ENCODE measurements at places on chromosomes 6 and 20. TPM values are rescaled to one million over a fixed set of nuclear protein-coding genes. Genes with fewer than 3 reads are reported as not detected.

DNA sequence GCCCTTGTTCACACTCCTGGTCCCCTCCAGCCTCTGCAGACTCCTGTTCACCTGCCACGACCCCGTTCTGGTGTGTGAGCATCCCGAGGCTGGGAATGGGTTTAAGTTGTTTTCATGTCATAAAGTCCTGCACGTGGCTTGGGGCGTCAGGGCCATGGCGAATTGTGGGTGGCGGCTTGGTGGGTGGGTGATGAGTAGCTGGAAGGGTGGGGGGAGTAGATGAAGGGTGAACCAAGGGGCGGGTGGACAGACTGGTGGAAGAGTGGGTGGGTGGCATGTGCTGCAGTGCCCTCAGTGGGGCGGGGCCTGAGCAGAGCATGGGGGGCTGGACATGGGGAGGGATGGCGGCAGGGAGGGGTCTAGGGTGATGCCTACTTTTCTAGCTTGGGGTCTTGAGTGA is 54.3 kb downstream of the DLGAP4 start:
- no peak for DNase-seq

- DNase-seq, result no peak
Observed at GRCh38 chr6:141946502-141946901, 186.2 kb upstream of the GJE1 start.

GRCh38 chr6:33333666-33334065 is 16.1 kb upstream of the ZBTB22 start:
- DNase-seq, result no peak

DNA sequence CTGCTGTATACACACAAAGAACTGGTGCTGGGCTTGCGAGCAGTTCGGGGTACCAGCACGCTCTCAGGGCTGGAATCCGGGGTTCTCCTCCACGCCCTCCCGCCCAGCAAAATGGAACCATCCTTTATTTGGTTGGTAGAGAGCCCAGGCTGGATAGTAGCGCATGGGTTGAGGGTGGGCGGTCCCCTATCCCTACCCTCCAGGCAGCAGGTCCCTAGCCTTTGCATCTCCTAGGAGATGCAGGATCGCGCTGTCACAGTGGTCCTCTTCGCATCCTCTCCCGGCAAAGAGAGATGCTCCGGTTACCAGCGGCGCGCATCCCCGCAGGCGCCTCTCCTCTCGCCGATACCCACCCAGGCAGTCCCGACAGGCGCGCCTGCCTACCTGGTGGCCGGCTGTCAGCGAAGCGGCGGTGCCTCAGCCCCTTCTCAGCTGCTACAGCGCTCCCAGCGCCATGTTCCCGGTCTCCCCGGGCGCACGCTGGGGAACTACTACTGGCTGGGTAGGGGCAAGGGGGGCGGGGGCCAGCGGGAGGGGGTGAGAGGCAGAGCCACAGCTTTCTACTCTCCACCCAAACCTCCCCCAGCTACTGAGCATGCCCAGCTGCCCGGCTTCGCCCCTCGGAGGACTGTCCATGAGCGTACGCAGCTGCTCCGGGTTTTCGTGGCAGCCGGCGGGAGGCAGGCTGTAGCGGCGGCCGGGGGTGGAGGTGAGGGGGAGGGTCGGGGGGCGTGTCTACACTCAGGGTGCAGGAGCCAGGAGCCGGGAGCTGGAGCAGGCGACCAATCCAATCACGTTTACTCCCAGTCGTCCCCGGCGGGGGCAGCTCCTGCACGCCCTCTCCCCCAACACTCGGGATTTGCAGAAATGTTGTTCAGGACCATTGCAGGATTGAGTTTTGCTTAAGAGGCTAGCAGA is at the start of gene PAK5:
PAK5 (minus strand) TSS at position 699 of the 918 bp plus-strand sequence. CDS start 194,748 bp downstream, outside the sequence.
- peak; percentile 82 for DNase-seq

GRCh38 chr6:92777146-92777740 is 642.1 kb downstream of the EPHA7 start:
- no peak for DNase-seq

- DNase-seq, result no peak
Observed at GRCh38 chr6:4480788-4481735, 295.1 kb upstream of the CDYL start.

DNA sequence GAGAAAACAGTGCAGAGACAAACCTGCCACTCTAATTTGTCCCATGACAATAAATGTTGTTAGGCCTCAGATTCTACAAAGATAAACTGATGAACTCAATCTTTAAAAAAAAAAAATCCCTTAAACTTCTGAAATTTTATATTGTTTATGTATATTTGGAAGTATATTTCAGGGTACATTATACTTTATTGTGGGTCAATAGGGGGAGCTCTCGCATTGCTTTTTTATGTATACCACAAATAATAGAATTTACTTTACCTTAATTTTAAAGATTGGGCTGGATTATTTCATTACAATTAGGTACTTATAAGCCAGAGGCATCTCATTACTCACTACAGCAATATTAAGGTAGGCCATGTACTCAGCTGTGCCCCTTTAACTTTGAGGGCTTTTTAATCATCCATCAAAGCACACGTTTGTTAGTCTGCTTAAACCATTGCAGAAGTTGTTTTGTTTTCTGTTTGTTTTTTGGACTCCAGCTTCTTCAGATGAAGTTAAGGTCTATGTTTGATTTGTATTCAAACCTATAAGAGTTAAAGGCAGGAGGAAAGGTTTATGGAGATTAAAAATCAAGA is 56.3 kb upstream of the EYA4 start:
- no peak for DNase-seq

GRCh38 chr20:59375541-59375940 is 75.1 kb downstream of the EDN3 start:
- no peak for DNase-seq

GRCh38 chr20:63053432-63054102 is 46.8 kb upstream of the BHLHE23 start:
- DNase-seq, result peak; percentile 39

GRCh38 chr20:18395544-18395943 is 71.3 kb downstream of the DZANK1 start:
- no peak for DNase-seq

ADGB gene
- not detected for total RNA-seq

ADGRF5 gene
- 34.6 TPM for total RNA-seq

GABRR2 gene
- 3.6 TPM for total RNA-seq

- no peak for DNase-seq
Observed at GRCh38 chr6:138194287-138194686, 24.0 kb downstream of the PBOV1 start.

DNA sequence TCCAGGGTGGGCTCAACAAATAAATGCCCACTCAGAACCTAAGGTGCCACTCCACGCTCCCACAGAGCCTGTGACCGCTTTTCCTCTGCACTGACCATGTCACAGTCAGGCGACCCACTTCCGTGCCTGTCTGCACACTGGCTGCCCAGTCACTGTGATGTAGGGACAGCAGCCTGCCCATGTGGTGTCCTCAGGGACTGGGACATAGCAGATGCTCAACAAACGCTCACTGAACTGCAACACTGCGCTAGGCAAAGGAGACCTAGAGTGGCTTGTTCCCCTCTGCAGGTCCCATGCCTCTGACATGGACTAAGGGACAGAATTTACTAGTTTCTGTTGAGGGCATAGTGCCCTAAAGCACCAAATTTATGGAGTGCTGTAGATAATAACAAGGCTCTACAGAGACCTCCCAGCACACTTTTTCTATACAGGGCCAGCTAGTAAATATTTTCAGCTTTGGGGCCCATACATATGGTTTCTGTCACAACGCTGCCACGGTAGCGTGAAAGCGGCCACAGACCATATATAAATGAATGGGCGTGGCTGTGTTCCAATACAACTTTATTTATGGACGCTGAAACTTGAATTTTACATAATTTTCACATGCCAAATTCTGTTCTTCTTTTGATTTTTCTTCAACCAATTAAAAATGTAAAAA is 57.8 kb upstream of the MRPS10 start:
- DNase-seq, result no peak

DNA sequence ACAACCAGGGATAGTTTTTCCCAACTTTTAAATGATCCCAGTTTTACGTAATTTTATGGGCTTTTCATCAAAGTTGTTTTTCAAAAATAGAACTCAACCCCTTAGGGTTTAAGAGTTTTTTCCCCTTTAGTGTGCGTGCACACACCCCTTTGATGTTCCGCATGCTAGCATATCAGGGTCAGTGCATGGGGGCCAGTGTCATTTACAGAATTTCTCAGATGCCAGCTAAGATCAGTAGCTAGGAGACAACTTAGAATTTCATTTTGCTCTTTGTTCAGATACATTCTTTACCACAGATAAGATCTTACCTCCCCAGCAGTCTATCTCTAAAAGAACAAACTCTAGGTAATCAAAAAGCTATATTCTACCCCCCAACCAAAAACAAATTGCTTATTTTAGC is 238.5 kb upstream of the SASH1 start:
- DNase-seq, result no peak

- no peak for DNase-seq
Observed at GRCh38 chr6:56529594-56530191, 113.0 kb downstream of the DST start.

GRCh38 chr20:32135983-32136515 is 26.5 kb downstream of the TM9SF4 start:
- DNase-seq, result no peak

ENPP1 gene
- 35.2 TPM for total RNA-seq
